CD4-positive, alpha-beta memory T cell (primary cell): ENCODE measurements at places on chromosomes 2 and 18.

GRCh38 chr18:35410561-35410960 is 33.4 kb upstream of the ZNF396 start:
- no peak for DNase-seq

GRCh38 chr2:127425540-127426490 is 7.6 kb downstream of the PROC start:
- DNase-seq = no peak

DNA sequence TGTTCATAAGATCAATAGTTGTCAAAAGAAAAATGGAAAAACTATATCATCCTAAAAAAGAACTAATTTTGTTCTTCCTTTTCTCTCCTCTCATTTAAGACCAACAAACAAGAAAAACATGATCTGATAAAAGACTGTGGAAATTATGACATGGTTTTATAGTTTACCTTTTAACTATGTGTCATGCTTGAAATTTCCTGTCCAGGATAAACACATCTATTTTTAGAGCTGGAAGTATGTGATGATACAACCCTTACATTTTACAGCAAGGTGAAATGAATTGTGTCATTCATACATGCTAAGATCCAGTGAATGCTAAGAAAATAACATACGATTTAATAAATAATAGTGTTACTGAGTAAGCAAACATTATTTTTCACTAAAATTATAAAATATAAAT is 89.9 kb downstream of the GULP1 start:
- DNase-seq = no peak

DNA sequence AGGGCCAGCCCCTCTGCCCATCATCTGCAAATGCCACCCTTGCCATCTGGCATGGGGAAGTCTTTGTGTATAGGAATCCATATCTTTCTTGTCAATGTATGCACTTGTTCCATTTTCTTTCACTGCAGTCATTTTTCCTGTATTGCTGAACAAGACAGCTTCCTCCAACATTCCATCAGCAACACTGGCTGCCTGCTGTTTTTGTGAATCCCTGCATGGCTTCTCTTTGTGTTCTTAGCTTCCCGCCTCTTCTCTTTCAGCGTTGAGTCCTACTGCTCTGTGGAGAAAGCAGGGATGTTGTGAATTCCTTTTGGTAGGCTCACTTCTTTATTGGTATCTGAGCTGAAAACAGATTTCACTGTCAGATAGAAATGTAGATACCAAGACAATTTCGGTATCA is 150.0 kb downstream of the LPIN1 start:
- DNase-seq = no peak

DNA sequence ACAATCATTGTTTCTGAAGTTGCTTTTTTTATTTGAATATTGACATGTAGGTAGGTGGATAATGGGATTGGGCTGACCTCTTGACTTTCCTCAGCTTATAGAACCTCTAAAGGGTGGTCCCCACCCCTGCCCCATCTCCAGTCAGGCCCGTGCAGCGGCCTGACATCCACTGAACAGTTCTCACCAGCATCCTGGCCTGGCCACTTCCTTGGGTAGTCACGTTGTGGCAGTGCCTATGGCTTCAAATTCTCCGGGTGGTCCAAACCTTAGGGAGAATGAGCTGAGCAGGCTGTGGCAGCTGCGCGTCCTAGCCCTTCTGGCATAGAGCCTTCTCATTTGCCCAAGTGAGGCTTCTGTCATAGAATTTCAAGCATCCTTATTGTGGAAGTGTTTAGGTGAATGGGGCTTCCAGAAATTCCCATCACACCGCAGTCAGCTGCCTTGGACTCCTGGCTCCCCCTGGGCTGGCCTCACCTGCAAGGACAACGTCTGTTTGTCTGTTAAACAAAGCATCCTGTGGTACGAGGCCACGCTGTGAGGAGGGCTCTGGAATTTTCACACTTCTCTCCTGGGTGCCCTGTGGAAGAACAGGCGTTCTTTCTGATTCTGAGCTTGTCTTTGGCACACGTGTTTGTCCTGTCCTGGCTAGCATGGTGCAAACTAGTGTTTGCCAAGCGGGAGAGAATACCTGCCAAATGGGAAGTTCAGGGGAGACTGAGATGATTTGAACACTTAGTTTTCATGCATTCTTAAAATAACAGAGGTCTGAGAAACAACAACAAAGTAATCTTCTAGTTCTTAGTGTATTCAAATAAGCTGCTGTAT is 31.8 kb upstream of the OTOS start:
- DNase-seq = no peak

- no peak for DNase-seq
Measured at GRCh38 chr2:122218596-122218995, 463.1 kb downstream of the TSN start.

- DNase-seq = no peak
Measured at GRCh38 chr2:83967854-83968253, 491.2 kb downstream of the SUCLG1 start.

DNA sequence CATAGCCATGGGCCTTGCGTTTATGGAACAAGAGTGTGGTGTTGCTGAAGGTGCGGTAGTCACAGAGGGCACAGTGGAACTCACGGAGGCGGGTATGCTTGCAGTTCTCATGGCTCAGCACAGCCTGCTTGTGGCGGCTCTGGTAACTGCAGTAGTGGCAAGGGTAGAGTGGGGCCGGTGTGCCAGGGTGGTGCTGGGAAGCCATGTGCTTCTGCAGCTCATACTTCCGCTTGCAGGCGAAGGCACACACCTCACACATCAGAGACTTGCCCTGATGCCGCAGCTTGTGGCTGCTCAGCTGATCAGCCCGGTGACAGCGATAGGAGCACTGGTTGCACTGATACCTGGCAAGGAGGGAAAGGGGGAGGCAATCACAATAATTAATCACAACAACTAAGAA is 14.7 kb downstream of the ZNF142 start:
- no peak for DNase-seq

DNA sequence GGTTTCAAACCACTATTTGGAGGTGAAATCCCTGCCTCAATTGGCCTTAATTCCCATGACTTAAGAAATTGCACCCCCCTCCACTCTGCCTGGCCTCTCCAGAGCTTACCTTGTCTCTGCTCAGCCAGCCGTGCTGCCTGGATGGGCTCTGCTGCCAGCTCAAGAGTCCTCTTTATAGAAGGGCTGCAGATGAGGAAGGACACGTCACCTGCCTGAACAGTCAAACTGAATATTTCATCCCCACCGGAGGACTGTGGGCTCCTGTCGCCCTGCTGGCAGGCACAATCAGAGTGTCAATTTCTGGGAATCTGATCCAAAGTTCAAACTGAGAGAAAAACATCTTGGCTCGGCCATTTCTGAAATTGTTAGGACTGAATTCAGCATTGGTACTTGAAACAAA is at the start of gene OTOS:
TSS of gene OTOS (minus strand) at position 148 of the 400 bp plus-strand sequence. CDS start 332 bp downstream, outside the sequence.
- DNase-seq = no peak

DNA sequence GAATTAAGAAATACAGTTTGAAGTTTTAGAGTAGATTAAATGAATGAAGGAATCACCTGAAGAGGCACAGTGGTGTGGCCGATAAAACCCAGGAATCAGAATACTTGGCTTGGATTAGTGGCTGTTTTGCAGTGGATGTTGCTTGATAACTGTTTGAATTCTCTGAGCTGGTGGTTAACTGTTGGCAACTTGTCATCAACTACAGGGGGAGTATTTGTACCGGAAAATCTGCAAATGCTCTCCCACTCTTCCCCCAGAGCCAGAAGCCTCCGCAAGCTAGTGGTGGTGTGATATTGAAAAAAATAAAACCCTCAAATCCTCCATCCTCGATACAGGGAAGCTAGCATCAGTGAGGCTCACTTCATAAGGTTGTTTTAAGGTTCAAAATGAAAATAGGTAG is 326.7 kb downstream of the DPP10 start:
- no peak for DNase-seq

- DNase-seq = no peak
Measured at GRCh38 chr2:179274749-179275148, 10.1 kb upstream of the SESTD1 start.

DNA sequence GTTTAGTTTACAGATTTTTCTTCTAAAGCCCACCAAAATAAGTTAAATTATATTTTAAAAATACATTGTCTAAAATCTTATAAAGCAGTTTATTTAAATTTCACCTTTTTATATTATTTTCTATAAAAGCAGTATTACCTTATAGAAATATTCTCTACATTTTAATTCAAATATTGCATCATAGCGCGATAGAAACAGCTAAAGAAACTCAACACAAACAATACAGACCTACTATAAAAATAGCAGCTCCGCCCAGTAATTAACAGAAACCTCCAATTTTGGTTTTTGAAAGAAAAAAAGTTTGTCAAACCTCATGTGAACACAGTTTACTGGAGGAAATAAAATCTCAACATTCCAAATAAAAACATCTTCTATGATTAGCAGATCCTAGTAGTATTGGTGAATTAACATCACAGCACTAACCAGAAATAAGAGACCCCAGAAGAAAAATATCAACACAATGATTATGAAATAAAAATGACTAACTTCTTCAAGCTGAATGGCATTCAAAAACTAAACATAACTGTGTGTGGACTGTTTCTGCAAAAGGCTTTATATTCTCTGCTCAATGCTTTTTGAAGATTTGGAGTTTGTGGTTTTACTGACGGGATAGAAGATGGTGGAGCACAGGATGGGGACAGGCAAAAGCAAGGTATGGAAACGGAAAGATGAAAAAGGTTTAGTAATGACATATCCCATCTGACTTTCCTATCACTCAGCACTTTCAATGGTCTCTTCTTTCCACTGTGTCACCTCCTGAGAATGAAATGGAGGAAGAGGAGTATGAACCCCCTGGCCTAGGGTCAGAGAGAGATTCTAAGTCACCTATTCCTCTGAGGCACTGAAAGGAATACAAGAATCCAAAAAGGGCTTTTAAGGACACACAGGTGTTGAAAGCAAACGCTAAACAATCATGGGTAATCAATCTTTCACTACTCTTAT is 17.5 kb downstream of the MAP4K3 start:
- DNase-seq = no peak

DNA sequence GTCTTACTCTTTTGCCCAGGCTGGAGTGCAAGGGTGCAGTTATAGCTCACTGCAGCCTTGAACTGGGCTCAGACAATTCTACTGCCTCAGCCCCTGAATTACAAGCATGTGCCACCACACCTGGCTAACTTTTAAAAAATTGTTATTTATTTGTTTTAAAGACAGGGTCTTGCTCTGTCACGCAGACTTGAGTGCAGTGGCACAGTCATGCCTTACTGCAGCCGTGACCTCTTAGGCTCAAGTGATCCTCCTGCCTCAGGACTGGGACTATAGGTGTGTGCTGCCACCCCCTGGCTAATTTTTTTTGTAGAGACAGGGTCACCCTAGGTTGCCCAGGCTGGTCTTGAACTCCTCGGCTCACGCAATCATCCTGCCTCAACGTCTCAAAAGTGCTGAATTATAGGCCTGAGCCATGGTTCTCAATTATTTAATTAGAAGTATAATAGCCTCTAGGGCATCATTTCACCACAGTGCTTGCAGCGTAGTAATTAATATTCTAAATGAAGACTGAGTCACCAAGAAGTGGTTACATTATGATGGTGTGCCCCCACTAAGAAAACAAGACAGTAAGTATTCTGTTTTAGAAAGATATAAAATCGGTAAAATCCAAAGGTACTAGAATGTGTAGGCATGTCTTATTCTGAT is 69.6 kb downstream of the EML4 start:
- peak; percentile 48 for DNase-seq

DNA sequence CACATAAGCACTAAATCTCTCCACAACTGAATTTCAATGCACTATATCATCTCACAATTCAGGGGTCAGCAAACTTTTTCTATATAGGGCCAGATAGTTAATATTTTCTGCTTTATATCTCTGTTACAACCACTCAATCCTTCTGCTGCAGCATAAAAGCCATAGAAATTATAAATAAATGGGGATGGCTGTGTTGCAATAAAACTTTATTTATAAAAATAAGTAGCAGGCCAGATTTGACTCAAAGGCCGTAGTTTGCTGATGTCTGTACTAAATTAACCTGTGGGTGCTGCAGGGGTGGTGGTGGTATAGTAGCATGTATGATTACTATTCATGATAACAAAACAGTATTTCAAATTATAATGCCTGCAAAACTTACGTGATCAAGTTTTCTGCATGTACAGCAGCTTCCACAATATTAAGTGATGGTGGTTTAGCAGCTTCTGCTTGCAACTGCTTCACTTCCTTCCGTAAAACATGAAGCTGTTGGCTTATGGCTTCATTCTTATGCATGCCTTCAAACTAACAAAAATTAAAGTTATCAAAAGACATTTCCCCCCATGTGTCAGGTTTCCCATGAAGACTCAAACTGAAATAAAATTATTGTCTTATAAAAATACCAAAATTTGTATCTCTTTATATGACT is 64.1 kb downstream of the SIGLEC15 start:
- DNase-seq = no peak

GRCh38 chr2:59413751-59414570 is 1139.5 kb downstream of the BCL11A start:
- no peak for DNase-seq

DNA sequence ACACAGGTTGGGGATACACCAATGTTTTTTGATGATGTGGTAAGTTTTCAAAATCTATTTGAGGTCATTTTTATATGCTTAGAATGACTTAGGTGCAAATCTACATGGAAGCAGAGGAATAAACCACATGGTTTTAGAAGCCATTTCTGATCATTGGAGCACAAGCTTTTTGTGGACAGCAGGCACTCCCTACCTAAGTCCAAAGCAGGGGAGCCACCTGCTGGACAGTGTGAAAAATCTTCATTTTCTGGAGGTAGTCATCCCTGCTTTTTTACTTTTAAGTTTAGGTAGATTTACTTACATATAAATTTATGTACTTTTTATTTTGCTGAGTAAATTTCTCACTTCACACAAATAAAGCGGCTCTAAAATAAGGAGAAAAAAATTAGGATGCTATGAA is 323.2 kb downstream of the PLCL1 start:
- no peak for DNase-seq

DNA sequence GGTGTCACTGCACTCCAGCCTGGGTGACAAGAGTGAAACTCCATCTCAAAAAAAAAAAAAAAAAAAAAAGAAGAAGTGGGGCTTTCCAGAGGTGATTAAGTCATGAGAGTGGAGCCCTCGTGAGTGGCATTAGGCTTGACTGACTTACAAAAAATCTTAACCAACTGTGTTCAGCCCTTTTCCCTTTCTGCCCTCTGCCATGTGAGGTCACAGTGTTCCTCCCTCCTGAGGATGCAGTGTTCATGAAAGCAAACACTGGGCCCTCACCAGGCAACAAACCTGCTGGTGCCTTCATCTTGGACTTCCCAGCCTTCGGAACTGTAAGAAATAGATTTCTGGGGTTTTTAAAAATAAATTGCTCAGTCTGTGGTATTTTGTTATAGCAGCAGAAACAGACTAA is 37.0 kb upstream of the METTL21A start:
- no peak for DNase-seq

GRCh38 chr2:70977605-70978205 is 725 bp upstream of the ANKRD53 start:
- peak; percentile 13 for DNase-seq

- no peak for DNase-seq
Measured at GRCh38 chr2:228227466-228227865, 46.0 kb upstream of the SPHKAP start.

GRCh38 chr2:95275151-95275515 is 884 bp downstream of the PROM2 start:
- DNase-seq = no peak

GRCh38 chr2:166563894-166564293 is 69.8 kb upstream of the SCN7A start:
- DNase-seq = no peak

GRCh38 chr2:239561446-239562001 is 160.7 kb upstream of the HDAC4 start:
- DNase-seq = no peak
